Stimulated activated CD8-positive, alpha-beta memory T cell treated with anti-CD3 and anti-CD28 coated beads, Interleukin-7, amount 100 ng/mL, for 24 hours (primary cell): ENCODE measurements at places on chromosomes 2 and 18.

GRCh38 chr2:170714381-170715061 is 616 bp upstream of the SP5 start:
- no peak for DNase-seq

- DNase-seq = no peak
Observed at GRCh38 chr2:136119717-136120675, 2.0 kb upstream of the CXCR4 start.

GRCh38 chr2:104939570-104940217 is 85.8 kb downstream of the POU3F3 start:
- DNase-seq = no peak

DNA sequence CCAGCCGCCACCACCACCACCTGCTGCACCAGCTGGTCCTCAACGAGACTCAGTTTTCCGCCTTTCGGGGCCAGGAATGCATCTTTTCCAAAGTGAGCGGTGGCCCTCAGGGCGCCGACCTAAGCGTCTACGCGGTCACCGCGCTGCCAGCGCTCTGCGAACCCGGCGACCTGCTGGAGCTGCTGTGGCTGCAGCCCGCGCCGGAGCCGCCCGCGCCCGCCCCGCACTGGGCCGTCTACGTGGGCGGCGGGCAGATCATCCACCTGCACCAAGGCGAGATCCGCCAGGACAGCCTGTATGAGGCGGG is 1.6 kb downstream of the LRATD1 start:
- DNase-seq = no peak

DNA sequence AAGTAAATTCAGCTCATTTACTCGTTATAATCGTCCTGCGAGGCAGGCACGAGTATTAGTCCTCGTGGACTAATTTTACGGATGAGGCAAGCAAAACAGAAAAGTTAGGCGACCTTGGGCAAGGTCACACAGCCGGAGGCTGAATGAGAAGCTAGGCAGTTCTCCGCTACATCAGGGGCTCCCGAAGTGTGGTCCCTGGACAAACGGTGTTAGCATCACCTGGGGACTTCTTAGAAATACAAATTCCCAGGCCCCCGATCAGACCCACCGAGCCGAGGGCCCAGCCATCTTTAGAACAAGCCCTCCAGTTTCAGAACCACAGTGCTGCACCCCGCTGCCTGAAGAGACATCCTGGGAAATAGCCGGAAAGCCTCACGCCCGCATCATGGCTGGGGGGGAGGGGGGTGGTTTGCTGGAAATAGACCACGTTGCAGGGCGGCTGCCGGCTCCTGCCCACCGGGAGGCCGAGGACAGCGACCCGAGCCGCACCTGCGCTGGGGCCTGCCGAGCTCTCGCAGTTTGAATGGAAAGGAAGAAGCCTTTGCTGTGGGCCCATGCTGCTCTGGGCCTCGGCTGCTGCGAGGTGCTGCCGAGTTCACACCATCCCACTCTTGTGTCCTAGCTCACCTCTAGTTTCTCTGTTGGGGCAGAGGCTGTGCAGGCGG is 72.2 kb downstream of the TFCP2L1 start:
- no peak for DNase-seq

DNA sequence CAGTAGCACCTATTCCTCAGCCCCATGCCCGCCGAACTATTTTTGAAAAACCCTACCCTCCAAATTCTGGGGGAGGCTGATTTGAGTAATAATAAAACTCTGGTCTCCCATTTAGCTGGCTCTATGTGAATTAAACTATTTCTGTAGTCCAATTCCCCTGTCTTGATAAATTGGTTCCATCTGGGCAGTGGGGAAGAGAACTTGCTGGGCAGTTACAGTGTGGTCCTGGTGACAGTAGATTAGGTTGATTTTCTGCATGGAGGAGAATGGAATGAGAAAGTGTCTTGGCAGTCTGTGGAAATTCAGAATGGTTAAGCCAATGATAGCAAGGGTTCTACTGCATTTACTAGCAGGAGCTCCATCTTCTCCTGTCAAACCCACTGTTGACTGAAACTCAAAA is 95.0 kb downstream of the SPP2 start:
- no peak for DNase-seq

DNA sequence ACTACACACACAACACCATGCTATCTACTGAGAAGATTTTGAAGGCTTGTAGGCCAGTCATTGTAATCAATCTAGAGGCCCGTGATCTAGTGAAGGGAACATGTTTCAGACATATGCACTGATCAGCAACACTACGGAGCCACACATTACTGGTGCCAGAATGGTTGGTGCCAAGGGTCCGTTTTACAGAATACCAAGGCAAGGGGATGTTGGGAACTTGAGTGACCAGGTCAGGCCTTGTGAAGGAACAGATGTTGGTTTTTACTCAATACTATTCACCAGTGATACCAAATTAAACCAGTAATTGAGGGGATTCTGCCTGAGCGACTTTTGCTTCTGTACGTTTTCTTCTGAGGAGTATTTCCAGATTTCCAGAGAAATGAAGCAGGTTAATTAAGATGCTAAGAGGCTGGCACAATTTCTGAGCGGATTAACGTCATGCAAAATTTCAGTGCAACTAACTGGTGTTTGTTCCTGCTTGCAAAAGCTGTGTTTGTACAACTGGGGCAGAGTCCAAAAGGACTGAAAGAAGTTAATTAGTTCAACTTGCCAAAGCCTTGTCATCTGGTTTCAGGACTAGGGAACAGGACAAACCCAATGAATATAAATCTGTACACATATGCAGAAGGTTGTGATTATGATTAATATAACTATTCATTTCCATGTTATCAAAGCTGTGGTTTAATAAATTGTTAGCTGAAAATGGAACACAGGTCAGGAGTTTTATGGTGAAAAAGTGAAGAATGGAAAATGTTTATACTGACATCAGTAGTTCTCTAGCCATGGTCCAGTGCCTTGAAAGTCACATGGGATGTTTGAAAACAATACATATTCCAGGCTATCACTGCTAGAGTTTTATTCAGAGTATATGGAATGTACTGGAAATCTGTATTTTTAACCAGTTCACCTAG is 432.1 kb upstream of the DCC start:
- no peak for DNase-seq

GRCh38 chr2:11865378-11865777 is 118.9 kb downstream of the LPIN1 start:
- no peak for DNase-seq

DNA sequence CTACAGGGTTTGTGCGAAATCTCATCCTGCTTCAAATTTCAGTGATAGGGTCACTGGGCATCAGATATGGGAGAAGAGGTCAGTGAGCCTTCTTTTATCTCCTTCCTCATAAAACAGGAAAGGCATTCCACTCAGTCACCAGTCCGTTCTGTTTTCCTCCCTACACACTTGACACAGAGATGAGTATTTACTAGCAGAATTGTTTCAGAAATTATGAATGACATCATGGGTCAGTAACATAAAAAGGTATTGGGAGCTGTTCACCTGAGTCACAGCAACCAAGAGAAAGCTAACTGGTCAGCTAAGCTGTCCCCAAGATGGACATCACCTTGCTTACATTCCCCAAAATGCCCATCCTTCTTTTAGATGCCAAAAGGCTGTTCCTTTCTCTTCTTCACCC is 96.3 kb downstream of the ACVR1 start:
- no peak for DNase-seq

GRCh38 chr18:845152-845819 is 33.2 kb upstream of the YES1 start:
- DNase-seq = no peak

DNA sequence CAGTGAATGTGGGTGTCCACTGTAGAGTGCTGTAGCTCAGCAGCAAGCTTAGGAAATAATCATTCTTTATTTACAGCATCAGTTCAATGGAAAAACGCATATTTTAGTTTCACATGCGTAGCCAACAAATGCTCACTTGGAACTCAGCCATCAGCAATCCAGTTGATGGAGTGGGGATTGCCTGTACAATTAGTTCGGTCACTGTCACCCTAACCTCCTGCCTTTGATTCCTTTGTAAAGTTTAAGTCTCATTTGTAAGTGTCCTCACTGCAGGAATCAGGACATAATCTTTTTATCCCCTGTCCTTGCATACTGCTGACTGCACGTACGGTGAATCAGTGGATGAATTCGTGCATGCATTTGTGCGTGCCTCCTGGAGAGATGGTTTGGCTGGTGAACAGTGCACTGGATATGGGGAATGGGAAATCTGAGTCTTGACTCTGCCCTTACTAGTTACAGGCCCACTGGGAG is 55.9 kb downstream of the RAB31 start:
- no peak for DNase-seq

GRCh38 chr2:186460465-186460864 is 25.6 kb upstream of the ZC3H15 start:
- no peak for DNase-seq

- DNase-seq = no peak
Observed at GRCh38 chr2:98121149-98121548, 34.2 kb downstream of the VWA3B start.

- no peak for DNase-seq
Observed at GRCh38 chr18:66316701-66317100, 287.2 kb downstream of the CDH19 start.

- no peak for DNase-seq
Observed at GRCh38 chr2:81894451-81894990, 1590.0 kb upstream of the LRRTM1 start.

DNA sequence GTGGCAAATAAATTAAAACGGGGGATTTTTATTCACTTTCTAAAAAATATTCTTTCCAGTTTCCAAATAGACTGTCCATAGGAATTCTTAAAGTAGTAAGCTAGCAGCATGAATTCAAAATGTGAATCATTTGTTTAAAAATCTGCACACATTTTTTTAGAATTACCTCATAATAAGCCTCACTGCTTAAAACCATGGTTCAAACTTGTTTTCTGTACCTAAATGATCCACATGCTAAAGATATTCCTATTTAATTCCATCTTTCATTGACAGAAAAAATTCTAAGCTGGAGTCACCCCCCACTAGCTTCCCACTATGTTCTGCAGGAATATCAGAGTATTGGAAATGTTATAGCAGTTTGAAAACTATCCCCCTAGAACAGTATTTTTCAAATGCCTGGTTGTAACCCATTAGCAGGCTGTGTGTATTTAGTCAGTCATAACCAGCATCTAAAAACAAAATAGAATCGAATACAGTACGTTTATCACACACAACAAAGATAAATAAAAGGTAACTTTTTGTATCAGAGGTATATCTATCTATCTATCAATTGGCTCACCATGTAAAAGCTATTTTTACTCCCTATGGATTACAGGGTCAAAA is 11.2 kb upstream of the IKZF2 start:
- no peak for DNase-seq

GRCh38 chr2:6301426-6301825 is 564.3 kb downstream of the CMPK2 start:
- no peak for DNase-seq

- no peak for DNase-seq
Observed at GRCh38 chr2:241859017-241859435, 332 bp upstream of the PDCD1 start.

DNA sequence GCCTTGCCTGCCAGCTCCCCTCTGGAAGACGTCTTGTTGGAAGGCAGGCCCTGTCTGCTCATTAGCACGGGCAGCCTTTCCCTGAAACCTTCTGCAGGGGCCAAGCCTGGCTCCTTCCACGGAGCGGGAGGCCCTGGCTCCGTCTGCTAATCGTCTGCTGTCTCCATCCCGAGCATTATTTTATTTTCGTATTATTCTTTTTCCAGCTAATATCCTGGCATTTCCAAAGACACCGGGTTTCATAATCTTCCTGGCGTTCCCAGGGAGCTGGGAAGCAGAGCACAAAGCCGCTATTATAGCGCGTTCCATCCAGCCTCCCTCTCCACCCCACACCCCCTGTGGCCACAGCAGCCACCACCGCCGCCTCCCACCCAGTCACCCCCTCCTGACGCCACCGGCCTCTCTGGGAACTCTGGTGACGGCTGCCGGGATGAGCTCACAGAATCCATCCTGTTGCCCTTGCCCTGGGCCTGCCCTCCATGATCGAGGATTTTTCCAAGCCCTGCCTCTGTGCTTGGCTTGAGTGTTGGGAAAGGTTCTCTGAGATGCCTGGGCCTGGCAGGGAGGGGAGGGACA is 125.5 kb downstream of the DYSF start:
- DNase-seq = no peak

DNA sequence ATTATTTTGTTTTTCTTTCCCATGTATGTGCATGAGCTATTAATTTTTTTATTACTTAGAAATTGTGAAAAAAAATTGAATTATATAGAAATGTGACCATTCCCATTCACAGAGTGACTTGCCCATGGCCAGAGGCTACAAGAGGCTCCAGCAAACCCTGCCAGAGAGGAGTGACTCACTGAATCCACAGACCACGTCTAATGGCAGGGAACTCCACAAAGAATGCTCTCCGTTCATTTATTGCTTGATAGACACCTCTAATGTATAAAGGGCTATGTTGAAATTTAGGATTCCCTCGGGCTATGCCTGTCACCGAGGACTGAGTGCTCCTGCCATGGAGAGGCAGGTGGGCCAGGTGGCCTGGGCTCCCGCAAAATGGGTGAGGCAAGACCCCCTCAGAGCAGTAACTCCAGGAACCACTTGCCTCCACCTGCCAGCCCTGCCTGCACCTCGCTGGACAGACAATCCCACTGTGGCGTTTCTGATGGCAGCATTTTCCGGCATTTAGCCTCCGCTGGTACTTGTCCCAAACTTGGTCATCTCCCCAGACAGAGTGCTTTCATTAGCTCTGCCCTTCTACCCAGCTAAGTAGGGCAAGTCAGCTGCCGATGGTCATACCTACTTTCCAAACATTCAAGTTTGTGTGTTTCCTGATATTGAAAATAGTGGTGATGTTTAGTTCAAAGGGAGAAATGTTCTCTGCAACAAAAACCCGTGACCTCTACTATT is 200.3 kb downstream of the PRKCE start:
- no peak for DNase-seq

GRCh38 chr18:71223486-71223885 is 934.6 kb downstream of the SOCS6 start:
- DNase-seq = no peak

- no peak for DNase-seq
Observed at GRCh38 chr2:8159211-8159965, 522.5 kb upstream of the ID2 start.

GRCh38 chr2:97761192-97761591 is 47.8 kb downstream of the ZAP70 start:
- DNase-seq = no peak

GRCh38 chr2:60278906-60279305 is 274.5 kb downstream of the BCL11A start:
- DNase-seq = no peak

DNA sequence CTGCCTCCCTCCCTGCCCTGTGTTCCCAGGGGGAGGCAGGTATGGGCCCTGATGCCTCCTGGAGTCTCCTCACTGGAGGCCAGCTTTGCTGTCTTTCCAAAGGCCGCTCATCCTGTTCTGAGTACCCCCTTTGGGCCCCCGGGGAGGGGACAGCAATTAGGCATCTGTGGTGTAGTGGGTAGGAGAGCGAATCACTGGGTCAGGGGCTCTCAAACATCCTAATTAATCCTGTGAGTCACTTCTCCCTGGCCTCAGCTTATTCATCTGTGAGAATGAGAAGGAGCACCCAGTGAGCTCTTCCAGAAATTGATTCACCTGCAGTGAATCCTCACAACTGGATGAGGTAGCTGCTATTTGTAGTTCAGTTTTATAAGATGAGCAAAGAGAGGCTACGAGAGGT is 16.4 kb downstream of the TET3 start:
- DNase-seq = no peak
